Left cardiac atrium (tissue), 4 donors: ENCODE measurements at places on chromosomes 12 and 14.
A peak's percentile ranks its signal among the peaks of the same experiment; 100 is the strongest.

DNA sequence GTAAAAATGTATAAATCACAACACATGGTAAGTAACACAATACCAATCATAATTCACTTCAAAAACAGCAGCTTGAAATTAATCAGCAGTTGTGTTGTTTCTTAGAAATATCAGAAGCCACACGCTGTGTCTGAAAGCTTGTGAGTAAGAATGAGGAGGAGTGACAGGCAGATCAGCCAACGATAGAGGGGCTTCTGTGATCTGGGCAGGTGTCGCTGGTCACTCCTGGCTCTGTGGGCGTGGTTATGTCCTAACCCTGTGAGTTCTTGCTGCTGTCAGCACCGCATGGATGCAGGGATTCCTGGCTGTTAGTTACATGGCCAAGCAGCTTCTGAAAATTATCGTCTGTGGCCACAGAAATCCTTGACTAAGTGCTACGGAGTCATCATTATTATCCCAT is 123.4 kb downstream of the SLC25A47 start:
- DNase-seq: no peak

DNA sequence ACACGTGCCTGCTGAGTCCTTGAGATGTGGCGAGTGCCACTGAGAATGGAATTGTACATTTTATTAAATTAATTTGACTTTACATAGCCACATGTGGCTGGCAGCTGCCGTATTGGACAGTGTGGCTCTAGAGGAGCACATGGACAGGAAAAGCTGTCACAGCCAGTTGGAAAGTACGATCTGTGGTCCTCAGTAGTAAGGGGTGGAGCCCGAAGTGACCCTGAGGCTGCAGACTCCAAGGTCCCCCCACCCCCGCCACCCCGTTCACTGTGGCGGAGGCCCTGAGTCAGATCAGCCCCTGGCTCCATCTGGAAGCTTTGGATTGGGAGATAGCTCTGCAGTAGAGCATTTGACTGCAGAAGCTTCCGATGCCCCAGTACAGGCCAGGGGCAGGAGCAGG is 25.8 kb upstream of the BEGAIN start:
- DNase-seq: no peak

DNA sequence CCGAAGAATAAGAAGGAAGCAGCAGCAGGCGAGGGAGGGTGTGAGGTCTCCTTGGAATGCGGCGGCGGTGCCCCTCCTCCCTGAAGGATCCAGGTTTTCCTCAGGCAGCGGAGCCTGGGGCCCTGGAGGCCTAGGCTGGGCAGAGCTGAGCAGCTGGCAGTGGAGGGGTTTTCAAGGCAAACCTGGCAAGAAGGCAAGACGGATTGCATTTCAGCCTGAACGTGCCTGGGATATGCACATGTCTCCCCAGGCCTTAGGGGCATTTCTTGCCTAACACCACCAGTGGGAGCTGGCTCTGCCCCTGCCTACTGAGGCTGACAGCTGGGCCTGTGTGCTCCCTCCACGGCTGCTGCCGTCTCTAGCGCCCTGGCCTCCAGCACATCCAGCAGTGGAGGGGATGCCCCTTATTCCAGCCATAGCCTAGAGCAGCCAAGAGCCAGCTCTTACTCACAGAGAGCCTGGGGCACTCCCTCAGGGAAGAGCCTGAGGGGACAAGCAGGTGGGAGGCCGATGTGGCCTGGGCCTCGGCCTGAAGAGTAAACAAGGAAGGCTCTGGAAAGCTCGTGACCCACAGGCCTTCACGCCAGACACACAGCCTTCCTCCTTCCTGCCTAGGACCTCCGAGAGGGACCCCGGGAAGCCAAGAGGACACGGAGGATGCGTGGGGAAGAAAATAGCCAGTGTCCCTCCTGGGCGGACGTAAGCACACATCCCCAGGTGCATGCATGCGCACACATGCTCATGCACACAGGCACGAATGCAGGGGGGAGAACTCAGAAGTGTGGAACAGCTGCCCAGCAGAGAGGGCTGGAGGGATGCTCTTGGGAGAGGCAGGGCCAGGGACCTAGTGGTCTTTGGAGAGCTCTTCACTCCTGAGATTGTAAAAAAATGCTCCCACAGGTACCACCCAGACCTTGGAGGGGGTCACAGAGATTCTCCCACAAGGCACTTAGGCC is 23.0 kb upstream of the EIF2B2 start:
- no peak for DNase-seq

DNA sequence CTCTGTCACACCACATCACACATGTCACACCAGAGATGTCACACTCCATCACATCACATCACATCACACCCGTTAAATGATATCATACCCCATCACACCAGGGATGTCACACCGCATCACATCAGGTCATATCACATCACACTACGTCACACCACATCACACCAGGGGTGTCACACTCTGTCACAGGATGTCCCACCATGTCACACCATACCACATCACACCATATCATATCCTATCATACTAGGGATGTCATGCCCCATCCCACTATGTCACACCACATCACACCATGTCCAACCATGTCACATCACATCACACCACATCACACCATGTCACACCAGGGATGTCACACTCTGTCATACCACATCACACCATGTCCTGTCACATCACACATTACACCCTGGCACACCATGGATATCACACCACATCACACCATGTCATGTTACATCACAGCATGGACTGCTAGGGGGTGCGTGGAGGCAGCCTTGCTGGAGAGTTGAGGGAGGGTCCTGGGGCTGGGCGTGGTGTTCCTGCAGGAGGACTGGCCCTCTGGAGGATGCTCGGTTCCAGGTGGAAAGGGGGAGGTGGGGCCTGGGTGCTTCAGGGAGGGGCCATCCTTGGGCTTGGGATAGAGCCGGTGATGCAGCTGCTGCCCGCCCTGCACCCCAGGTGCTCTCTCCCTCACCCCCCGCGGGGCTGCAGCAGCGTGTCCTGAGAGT is 134.6 kb downstream of the TMEM121 start:
- no peak for DNase-seq

DNA sequence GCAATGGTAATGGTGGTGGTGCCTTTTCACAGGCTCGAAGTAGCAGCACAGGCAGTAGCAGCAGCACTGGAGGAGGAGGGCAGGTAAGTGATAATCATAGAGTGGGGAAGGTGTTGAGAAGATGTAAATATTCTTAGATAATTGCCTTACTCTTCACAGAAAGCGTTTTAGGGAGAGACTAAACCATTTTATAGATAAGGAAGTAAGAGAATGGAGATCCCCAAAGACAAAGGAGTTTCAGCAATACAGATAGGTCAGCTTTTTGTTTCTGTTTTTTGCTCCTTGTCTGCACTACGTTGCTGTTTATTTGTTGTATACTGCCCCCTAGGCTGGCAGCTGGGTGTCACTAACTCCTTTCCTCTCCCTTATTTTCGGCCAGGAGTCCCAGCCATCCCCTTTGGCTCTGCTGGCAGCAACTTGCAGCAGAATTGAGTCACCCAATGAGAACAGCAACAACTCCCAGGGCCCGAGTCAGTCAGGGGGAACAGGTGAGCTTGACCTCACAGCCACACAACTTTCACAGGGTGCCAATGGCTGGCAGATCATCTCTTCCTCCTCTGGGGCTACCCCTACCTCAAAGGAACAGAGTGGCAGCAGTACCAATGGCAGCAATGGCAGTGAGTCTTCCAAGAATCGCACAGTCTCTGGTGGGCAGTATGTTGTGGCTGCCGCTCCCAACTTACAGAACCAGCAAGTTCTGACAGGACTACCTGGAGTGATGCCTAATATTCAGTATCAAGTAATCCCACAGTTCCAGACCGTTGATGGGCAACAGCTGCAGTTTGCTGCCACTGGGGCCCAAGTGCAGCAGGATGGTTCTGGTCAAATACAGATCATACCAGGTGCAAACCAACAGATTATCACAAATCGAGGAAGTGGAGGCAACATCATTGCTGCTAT is 2.0 kb downstream of the SP1 start:
- peak; percentile 50 for DNase-seq
